Sigmoid colon (tissue), 7 donors: ENCODE measurements at places on chromosomes 6 and 20. TPM values are rescaled to one million over a fixed set of nuclear protein-coding genes. Genes with fewer than 3 reads are reported as not detected.

NRSN1 gene
- 0.66 TPM for total RNA-seq

- no peak for DNase-seq
Observed at GRCh38 chr6:33634946-33635345, 13.8 kb downstream of the ITPR3 start.

GRCh38 chr6:1322696-1323219 is 10.9 kb downstream of the FOXQ1 start:
- no peak for DNase-seq

MACROD2 gene
- 8.6 TPM for total RNA-seq
